ENCODE measurements at places on chromosomes 1 and 21. TPM values are rescaled to one million over a fixed set of nuclear protein-coding genes. Genes with fewer than 3 reads are reported as not detected.

Gene MAEL
- not detected for total RNA-seq

Gene AGO4
- total RNA-seq: 23.2 TPM

Gene S100A12
- total RNA-seq: not detected

Gene NBPF6
- 0.36 TPM for total RNA-seq

Gene CD247
- not detected for total RNA-seq

Gene SUSD4
- total RNA-seq: not detected

Gene SNX7
- total RNA-seq: 78.9 TPM

Gene LHX4
- not detected for total RNA-seq

DNA sequence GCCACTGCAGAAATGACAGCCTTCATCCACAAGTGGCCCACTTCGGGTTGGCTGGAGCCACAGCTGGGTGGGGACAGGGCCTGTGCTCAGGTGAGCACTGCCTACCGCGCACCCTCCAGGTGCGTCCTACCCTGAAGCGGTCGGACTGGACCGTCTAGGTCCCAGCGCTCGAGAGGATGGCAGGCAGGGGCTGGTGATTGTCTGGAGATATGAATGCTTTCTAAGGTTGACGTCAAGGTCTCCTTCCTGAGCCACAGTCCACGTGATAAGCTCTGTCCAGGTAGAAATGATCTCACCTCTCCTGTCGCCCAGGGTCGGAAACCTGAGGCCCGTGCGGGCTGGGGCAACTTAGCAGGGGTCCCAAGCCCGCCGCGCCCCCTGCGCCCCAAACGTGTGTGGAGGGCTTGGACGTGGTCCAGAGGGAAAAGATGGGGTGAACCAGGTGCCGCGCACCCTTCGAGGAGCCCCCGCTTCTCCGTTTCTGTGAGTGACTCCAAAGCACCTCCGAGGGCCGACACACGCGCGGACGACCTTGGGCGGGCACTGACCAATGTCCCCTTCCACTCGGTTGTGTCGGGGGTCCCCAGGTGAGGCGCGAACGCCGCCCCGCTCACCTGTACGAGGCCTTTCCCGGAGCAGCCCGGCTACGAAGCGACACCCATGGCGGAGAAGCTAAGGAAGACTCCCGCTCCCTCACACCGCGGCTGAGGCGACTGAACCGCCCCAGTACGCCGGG lies 853 bp upstream of the DOP1B start:
- H3K27me3 ChIP-seq: no peaks in the 10 kb centered on the region
- no peaks in the 10 kb centered on the region for H3K36me3 ChIP-seq
- DNase-seq: no peak
- no peak overlapping the region for H3K27ac ChIP-seq
- peaks cover 8% of the 10 kb centered on the region for H3K4me1 ChIP-seq

DNA sequence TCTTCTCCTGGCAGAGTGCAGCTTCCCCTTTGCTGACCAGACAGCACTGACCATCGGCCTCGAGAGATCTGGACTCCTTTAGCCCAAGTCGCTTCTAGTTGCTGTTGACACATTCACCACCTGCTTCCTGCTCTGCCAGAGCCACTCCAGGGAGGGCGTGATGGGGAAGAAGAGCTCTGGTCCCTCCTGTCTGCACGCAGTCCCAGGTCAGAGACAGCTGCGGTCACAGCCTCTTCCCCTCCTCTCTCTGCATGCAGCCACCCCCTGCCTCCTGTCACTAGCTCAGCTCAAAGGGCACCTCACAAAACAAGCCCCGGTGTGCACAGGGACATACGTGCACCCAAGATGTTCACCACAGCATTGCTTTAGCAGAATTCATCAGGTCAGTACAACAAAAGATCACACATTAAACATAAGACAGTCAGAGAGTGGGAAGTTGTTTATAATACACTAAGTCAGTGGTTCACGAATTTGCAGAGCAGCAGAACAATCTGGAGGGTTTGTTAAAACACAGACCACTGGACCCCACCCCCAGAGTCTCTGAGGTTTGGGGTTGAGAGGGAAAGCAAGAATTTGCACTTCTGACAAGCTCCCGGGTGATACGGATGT lies 132.9 kb downstream of the SYF2 start:
- H3K27ac ChIP-seq: no peak overlapping the region
- H3K27me3 ChIP-seq: peaks cover 23% of the 10 kb centered on the region
- H3K4me1 ChIP-seq: peaks cover 12% of the 10 kb centered on the region
- no peak overlapping the region for H3K4me3 ChIP-seq

DNA sequence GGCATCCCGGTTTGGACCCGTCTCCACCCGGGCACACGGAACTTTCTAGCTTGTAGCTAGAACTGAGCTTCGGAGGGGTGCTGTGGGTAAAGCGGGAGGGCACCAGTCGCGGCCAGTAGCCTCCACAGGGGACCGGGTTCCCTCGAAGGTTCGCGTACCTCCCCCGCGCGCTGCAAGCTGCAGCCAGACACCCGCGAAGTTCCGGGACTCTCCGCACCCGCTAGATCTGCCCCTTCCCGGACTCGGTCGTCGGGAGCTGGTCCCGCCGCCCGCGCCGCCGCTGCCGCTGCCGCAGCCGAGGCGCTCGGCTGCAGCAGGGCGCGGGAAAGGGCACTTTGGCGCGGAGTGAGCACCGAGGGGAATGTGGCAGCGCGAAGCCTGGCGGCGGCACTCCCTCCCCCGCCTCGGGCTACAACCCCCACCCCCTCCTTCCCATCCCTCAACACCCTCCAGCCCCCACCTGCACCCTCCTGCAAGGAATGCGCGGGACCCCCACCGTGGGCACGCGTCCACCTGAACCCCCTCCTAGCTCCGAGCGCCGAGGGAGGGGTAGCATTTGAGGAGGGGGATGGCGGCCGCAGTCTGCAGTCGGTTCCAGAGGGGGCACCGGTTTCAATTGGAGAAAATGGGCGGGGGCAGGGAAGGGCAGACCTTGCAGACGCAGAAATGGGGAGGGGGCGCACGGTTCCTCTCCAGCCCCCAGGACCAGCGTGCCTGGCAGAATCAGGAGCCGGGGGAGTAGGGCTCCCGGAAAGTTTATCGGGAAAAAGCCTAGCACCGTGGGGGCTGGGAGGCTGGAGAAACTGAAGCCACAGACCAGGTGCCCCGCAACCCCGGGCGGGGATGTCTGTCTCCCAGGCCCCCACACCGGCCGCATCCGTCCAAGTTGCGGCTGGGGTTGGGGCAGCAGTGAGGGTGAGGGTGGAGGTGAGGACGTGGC lies 968 bp downstream of the CSMD2 start:
- peaks cover 31% of the 10 kb centered on the region for H3K27me3 ChIP-seq
- peaks cover 12% of the 10 kb centered on the region for H3K4me1 ChIP-seq
- no peak overlapping the region for H3K27ac ChIP-seq

GRCh38 chr21:26617176-26617575 lies 44.1 kb upstream of the CYYR1 start:
- H3K36me3 ChIP-seq: no peaks in the 10 kb centered on the region
- no peaks in the 10 kb centered on the region for H3K4me1 ChIP-seq
- no peak overlapping the region for H3K27ac ChIP-seq
- no peaks in the 10 kb centered on the region for H3K27me3 ChIP-seq

- H3K27ac ChIP-seq: peak overlapping the region; percentile 91
- peaks cover 20% of the 10 kb centered on the region for H3K4me1 ChIP-seq
- no peaks in the 10 kb centered on the region for H3K27me3 ChIP-seq
- H3K36me3 ChIP-seq: no peaks in the 10 kb centered on the region
- H3K4me3 ChIP-seq: peak overlapping the region; percentile 36
Observed at GRCh38 chr1:12153181-12153785, 13.5 kb upstream of the TNFRSF1B start.

DNA sequence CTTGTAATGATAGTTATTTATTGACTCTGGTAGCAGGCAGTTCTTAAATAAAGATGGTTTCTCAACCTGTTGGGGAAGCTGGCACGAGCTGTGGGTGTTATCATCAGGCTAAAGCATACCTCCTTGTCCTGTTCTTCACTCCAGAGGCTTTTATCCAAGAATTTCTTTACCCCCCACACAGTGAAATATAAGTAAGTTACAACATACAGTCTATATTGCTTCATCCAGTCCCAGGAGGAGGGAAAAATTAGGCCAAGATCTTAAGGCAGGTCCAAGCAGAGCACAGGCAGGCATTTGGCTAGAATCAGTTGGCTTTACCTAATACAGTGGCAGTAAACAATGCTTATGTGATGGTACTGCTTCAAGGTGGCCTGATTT lies 6.3 kb downstream of the TMEM81 start:
- peaks cover 4% of the 10 kb centered on the region for H3K4me1 ChIP-seq
- H3K27me3 ChIP-seq: no peaks in the 10 kb centered on the region
- no peak overlapping the region for H3K4me3 ChIP-seq

DNA sequence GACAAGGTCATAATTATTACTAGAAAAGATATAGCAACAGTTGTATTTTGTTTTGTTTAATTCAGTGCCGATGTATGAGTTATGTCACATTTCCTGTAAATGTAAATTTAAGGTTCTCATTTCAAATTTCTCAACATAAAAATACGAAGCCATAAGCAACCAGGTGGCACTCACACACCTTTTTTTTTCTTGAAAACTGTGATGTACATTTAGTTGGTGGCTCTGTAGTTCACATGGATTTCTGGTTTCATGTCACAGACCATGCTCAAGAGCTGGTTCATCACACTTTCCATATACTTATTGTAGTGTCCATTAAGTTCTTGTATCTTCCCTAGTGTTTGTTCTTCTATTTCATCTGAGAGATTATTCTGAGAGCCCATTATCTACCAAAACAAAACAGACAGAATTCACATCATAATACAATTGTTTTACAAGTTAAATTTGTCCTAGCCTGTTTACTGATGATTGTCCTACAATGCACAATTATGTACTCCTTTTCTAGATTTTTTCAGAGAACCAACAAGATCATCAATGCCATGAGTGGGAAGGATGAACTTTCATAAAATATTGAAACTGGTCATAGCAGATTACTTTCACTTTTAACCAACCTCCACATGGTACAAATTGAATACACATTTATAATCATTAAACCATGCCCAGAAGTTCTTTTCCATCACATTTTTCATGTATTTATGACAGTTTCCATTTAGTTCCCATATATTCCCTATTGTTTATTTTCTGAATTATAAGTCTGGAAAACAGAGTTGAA lies 17.1 kb downstream of the ATP6V1G3 start:
- H3K36me3 ChIP-seq: no peaks in the 10 kb centered on the region
- no peak overlapping the region for H3K4me3 ChIP-seq
- DNase-seq: no peak
- H3K27ac ChIP-seq: no peak overlapping the region

- H3K27me3 ChIP-seq: no peaks in the 10 kb centered on the region
- H3K4me1 ChIP-seq: no peaks in the 10 kb centered on the region
- DNase-seq: no peak
Observed at GRCh38 chr21:43352154-43352537, 74.8 kb downstream of the SIK1 start.

DNA sequence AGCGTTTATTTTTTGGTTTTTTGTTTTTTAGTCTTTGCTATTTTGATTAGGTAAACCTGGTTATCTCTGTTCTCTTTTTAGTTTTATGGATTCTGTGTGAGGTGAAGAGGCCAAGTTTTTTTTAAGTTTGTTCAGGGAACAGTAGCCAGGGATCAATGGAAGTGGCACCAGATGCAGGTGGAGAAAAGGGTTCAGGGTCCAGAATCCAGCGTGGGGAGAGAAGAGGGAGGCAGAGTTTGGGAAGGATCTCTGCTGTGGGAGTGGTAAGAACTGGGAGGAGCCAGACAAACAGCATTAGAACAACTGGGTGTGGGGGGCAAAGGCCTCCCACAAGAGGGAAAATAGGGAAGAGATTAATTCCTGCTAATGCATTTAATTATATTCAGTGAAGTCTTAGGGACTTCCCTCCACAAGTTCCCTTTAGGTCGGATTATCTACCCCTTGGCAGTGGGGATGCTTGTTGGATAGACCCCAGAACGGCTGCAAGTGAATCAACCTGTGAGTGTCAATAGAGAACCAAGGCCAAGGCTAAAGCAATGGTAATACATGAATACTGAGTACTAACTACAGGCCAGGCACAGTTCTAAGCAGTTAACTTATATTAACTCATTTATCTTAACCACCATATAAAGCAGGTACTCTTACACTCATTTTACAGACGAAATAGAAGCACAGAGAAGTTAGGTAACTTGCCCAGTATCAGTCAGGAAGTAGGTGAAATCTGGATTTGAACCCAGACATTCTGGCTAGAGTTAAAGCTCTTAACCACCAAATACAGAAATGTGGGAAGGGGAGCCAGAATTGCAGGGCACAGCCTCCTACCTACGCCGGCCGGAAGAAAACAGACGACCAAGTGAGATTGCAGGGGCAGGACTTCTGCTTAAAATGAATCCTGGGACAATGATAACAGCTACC lies 498 bp downstream of the GNAT2 start:
- H3K36me3 ChIP-seq: no peaks in the 10 kb centered on the region
- H3K27me3 ChIP-seq: no peaks in the 10 kb centered on the region
- peak overlapping the region; percentile 93 for H3K27ac ChIP-seq
- H3K4me3 ChIP-seq: peak overlapping the region; percentile 97
- peaks cover 50% of the 10 kb centered on the region for H3K4me1 ChIP-seq
- DNase-seq: no peak

DNA sequence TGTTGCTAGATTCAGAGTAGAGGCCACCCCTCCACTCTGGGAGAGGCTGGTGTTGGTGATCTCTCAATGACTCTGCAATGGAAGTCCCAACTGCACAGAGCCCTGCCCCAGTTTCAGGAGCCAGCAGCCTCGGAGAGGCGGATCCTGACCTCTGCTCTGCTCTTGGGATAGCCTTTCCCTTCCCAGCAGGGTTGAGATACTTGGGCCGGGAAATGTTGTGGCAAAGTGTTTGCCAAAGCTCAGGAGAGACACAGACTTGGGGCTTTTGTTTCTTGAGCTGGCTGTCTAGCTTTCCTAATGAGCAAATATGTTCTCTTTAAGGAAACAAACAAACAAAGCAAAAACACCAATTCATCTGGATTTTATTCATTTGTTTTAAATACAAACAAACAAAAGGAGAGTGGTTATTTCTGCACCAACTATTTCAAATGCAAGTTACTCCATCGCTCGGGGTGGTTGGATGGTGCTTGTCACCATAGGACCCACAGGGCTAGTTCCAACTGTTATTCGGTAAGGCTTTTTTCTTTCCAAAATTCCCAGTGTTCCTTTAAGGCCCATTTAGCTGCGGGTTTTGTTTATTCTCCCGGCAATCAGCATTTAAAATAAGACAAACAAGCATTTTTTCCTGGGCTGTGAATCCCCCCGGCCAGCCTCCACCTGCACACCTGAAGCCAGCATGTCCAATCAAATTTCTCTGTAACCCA lies 193.9 kb upstream of the LMO4 start:
- no peak overlapping the region for H3K27ac ChIP-seq
- H3K4me3 ChIP-seq: no peak overlapping the region
- H3K27me3 ChIP-seq: no peaks in the 10 kb centered on the region
- H3K4me1 ChIP-seq: peaks cover 3% of the 10 kb centered on the region

DNA sequence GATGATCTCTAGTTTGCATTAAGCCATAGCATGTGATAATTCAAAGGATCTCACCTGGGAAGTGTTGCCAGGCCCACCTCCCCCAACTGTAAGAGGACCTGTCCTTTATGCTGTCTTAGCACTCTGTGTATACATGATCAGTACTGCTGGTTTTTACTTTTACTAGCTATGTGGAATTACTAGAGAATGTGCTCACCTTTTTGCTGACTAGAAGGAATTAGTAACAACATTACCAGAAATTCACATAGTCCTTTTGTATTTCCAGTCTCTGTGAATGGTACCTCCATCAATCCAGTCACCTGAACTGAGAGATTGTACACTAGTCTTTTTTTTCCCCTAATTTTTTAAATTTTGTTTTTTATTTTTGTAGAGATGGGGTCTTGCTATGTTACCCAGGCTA lies 46.6 kb downstream of the EEIG2 start:
- no peak overlapping the region for H3K27ac ChIP-seq
- no peaks in the 10 kb centered on the region for H3K36me3 ChIP-seq
- no peaks in the 10 kb centered on the region for H3K4me1 ChIP-seq

Measured in osteoblast (primary cell).